Chondrocyte (in vitro differentiated cells): ENCODE measurements at places on chromosomes 6 and 20.

GRCh38 chr6:149683256-149683859, 34.5 kb downstream of the LATS1 start:
- no peak for DNase-seq

GRCh38 chr20:20216941-20217340, 151.0 kb upstream of the INSM1 start:
- no peak for DNase-seq

GRCh38 chr6:168152980-168153379, 74.0 kb upstream of the FRMD1 start:
- no peak for DNase-seq

- DNase-seq, result no peak
Measured at GRCh38 chr6:49416195-49416594, 46.9 kb downstream of the MMUT start.
